ENCODE measurements at places on chromosomes 16 and 17.

- DNase-seq = no peak
These were observed 25.1 kb downstream of the ASIC2 start for GRCh38 chr17:33267851-33268548.

GRCh38 chr17:82862737-82863382 is 23.0 kb upstream of the ZNF750 start:
- DNase-seq = no peak

- no peak for DNase-seq
These were observed 110.4 kb downstream of the MSI2 start for GRCh38 chr17:57366558-57367351.

DNA sequence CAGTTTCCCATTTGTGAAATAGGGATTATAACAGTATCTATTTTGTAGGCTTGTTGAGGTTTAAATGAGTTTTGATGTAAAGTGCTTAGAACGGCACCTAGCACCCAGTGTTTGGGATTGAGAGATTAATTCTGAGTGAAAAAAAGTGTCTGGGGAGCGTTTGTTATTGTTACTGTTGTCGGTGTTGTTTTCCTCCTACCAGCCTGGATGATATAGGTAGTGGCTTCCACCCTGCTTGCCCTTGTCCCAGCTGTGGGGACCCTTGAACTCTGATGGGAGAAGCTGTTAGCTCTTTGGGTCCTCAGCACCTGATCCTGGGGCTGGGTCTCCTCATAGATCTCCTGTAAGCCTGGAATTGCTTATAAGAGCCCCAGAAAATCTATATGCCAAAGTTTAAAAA is 4.9 kb downstream of the FMNL1 start:
- DNase-seq = no peak

Measured in pons (tissue), 1 donor.